ENCODE measurements at places on chromosomes 4 and X. TPM values are rescaled to one million over a fixed set of nuclear protein-coding genes. Genes with fewer than 3 reads are reported as not detected.

BTC gene
- 0.92 TPM for total RNA-seq

PABPC1L2B gene
- not detected for total RNA-seq

MAGEA12 gene
- total RNA-seq = not detected

CWH43 gene
- total RNA-seq = not detected

MAPK10 gene
- total RNA-seq = 26.1 TPM

NDP gene
- total RNA-seq = 15.3 TPM

PLP1 gene
- total RNA-seq = not detected

CXCL8 gene
- 2.1 TPM for total RNA-seq

GSX2 gene
- total RNA-seq = not detected

ANTXR2 gene
- total RNA-seq = 80.4 TPM

APLN gene
- 9.2 TPM for total RNA-seq

BRS3 gene
- total RNA-seq = not detected
